Mesenteric fat pad (tissue), 1 donor: ENCODE measurements at places on chromosomes 5 and 9. TPM values are rescaled to one million over a fixed set of nuclear protein-coding genes. Genes with fewer than 3 reads are reported as not detected.
A peak's percentile ranks its signal among the peaks of the same experiment; 100 is the strongest.

KIAA0825 gene
- 3.8 TPM for total RNA-seq

GLRA1 gene
- total RNA-seq = not detected

DNA sequence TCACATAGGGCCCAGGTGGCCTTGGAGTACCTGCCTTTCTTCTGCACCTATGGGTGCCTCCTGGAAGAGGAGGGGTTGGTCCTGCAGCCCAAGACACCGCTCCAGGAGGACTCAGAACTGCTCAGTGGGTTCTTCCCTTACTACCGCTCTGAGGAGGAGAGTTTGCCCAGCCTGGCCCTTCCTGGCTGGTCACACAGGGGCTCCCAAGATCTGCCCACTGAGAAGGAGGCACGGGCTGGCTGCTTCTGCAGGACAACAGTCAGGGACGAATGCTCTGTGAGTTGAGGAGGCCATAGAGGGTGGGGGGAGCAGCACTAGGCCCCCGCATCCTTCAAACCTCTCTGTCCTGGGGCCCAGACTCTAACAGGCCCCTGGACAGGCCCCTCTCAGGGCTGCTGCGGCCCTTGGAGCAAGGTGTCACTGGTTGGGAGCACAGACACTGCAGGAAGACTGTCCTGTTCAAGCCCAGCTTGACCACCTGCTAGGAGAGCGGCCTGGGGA, 9.9 kb upstream of the SLC25A48 start:
- DNase-seq = no peak

SLC6A7 gene
- total RNA-seq = not detected

DNA sequence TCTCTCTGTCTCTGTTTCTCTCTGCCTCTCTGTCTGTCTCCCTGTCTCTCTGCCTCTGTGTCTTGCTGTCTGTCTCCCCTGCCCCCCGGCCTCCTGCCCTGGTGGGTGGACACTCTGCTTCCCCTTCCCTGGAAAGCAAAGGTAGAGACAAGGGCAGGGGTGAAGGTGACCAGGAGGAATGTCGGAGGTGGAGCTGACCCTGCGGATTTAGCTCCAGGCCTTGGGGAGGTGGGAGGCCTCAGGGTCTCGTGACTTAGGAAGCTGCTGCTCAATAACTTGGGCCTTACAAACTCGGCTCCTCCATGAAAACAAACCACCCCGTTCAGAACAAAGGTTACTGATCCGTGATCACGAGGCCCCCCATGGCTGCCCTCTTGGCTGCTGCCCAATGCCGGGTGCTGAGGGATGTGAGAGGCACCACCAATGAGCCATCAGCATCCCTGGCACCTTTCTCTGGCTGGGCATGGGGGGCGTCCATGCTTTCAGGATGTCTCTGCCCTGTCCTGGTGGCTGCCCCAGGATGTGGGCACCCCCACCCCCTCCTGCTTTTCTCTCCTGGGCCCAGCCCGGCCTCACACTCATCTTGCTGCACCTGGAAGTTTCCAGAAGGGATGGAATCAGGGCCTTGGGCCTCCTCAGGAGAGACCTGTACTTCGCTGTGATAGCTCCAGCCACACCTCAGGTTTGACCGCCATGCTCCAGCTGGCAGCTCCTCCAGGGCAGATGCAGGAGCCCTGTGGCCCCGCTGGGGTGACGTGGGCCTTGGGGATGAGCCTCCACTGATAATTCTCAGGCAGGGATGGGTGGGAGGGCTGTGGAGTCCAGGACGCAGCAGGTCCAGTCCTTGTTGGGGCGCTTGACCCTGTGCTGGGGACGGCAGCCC, 14.8 kb upstream of the SLC6A19 start:
- DNase-seq = peak; percentile 62

GRCh38 chr9:107491081-107492053, 1.8 kb upstream of the KLF4 start:
- no peak for DNase-seq
